CD4-positive, alpha-beta T cell treated with Interleukin-15 for 1 hour (primary cell): ENCODE measurements at places on chromosomes 7 and 10.

GRCh38 chr10:91462423-91462822 lies 52.3 kb downstream of the HECTD2 start:
- no peak for DNase-seq

DNA sequence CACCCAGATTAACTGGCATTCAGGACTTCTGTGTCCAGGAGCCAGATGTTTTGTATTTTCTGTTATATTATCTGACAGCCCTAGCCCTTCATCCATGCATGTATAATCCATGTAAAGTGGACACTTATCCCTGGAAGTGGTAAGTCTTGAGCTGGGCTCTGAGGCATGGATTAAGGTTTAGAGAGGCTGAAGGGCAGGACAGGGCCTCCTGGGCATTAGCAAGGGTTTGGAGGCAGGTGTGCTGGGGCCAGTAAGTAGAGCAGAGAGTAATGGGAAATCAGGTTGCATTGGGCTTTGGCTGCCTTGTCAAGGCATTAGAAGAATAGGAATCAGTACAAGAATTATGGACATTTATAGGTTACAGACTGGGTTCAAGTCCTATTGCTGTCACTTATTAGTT lies 138.0 kb downstream of the DYNC1I1 start:
- no peak for DNase-seq

DNA sequence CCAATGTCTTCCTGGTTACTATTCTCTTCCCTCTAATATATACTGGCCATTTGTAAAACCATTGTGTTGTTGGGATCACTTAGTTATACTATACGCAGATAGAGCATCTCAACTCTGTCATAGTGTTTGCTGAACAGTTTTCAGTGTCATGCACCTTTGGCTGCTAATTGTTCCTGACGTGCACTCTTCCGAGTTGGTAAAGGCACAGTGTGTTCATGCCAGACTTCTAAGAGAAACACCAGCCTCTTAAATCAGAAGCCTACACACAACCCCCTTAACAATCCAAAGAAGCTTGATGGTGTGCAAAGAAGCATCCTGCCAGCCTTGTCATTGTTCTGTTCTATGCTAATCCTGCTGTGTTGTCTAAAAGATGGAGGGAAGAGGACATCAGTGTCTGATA lies 131.1 kb downstream of the MAPK8 start:
- no peak for DNase-seq

GRCh38 chr10:28130267-28130666 lies 131.4 kb upstream of the ODAD2 start:
- no peak for DNase-seq

- no peak for DNase-seq
Observed at GRCh38 chr10:16907687-16908086, 90.5 kb upstream of the RSU1 start.

DNA sequence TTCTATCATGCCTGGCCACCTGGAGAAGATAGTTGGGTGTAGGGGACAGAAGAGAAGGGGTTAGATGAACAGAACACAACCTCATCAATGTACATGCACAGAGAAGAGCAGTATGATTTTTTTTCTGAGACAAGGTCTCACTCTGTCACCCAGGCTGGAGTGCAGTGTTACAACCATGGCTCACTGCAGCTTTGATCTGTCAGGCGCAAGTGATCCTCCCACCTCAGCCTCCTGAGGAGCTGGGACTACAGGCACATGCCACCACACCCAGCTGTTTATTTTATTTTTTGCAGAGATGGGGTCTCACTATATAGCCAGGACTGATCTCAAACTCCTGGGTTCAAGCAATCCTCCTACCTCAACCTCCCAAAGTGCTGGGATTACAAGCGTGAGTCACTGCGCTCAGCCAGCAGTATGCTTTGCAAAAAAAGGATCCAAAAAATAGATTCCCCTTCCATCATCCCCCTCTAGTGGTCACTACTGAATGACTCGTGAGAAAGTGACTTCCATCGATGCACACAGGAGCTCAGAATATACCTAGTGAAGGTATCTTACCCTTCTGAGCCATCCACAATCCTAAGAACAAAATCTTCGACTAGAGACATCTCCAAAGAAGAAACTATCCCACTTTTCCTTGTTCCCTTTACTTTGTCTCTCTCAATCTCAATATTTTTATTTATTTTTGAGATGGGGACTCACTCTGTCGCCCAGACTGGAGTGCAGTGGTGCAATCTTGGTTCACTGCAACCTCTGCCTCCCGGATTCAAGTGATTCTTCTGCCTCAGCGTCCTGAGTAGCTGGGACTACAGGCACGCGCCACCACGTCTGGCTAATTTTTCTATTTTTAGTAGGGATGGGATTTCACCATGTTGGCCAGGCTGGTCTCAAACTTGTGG lies 21.0 kb downstream of the ZCWPW1 start:
- peak; percentile 47 for DNase-seq

DNA sequence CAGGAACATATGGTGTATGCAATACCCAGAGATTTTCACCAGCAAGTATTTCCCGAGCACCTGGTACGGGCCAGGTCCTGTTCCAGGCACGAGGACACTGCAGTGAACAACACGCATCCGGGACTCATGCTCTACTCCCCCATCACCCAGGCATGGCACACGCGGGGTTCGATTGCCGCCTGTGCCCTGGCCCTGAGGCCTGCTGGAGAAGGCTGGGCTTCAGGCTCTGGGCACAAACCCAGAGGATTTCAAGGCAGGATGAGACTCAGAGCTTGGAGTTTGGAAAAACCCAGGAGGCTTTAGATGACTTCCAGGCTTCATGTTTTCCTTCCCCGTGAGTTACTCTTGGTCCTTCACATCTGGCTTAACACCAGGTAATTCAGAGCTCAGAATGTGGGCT lies 143.5 kb downstream of the NEURL1 start:
- DNase-seq: no peak

DNA sequence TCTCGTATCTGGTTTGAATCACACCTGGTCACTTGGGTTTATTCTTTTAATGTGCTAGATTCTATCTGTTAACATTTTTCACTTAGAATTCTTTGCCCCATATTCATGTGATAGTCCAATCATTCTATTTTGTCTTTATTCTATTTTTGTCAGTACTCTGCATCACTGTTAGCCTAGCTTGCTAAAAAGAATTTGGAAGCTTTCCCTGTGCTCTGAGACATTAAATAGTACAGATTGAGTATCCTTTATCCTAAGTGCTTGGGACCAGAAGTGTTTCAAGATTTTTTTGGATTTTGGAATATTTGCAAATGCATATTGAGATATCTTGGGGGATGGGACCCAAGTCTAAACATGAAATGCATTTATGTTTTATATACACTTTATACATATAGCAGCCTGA lies 51.0 kb downstream of the RALA start:
- DNase-seq: no peak

DNA sequence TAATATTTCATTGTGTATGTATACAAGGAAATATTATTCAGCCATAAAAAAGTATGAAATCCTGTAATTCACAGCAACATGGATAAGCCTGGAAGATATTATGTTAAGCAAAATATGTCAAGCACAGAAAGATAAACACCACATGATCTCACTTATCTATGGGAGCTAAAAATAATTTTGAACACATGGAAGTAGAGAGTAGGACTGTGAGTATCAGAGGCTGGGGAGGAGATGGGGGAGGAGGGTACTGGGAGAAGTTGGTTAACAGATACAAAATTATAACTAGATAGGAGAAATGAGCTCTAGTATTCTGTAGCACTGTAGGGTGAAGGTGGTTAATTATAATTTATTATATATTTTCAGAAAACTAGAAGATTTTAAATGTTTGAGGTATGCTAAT lies 132.7 kb downstream of the DOCK4 start:
- DNase-seq: no peak

DNA sequence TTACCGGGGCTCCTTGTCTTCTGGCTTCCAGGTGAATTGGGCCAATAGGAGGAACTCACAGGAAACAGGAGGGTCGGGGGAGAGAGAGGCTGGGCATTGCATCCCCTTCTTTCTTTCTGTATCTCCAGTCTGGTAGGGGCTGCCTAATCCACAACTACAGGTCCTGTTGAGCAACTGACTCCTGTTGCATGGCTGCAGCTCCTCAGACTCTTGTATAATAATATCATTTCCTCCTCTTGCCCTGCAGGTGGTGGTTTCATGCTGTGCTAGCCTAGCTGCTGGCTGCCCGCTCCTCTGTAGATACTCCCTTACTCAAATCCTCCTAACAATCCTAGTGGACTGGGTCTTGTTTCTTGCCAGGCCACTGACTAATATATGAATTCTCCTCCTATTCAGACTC lies 276.5 kb upstream of the SMIM30 start:
- DNase-seq: no peak

GRCh38 chr7:158109364-158110033 lies 478.1 kb downstream of the PTPRN2 start:
- DNase-seq: no peak

DNA sequence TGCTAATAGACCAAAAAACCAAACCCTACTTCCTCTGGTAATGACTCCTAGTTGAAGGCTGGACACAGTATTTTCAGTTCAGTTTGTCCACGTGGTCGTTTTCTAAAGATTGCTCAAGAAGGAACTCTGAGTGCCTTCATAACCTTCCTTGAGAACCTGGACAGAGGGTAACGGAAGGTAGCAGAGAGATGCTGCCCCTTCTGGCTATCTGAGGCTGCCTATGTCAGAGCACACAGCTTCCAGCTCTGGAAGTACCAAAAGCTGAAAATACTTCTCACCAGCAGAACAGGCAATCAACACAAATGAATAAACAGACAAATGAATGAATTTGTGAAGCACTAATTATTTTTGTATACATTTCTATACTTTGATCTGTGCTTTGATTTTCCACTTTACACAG lies 85.2 kb downstream of the AMPH start:
- no peak for DNase-seq

DNA sequence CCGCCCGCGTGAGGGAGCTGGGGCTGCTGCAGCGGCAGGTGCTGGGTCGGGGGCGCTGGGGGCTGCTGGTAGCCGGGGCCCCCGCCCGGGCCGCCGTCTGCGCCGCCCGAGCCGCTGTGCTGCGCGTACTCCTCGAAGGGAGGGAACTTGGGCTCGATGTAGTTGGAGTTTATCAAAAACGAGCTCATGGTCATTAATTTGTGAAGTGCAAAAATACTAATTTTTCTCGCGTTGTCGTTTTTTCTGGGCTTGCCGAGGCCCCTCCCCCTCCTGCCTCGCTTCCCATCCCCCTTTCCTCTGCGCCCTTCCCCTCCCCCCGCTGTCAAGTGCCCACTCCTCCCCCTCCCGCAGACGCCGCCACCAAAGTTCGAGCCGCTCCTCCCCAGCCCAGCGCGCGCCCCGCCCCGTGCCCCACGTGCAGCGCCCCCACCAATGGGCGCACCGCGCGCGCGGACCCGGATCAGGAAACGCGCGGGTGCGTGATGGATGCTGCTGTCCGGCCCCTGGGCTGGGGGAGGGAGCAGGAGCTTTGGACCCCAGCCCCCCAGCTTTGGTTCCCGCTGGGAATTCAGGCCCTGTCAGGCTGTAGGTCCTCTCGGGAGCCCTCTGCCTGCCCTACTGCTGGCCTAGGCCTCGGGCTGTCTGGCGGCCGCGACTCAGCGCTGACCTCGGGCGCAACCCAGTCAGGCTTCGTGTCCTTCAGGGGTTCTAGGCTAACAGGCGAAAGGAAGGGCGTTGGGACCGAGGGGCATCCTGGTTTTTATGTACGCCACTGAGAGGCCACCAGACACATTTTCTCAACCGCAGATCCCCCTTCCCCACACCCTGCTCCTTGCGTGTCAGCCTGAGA lies at the start of gene HOXA4:
Gene HOXA4, minus strand, starts transcription at position 218 of the 850 bp plus-strand sequence. Its CDS starts 24 bp downstream, at position 194.
- peak; percentile 87 for DNase-seq

DNA sequence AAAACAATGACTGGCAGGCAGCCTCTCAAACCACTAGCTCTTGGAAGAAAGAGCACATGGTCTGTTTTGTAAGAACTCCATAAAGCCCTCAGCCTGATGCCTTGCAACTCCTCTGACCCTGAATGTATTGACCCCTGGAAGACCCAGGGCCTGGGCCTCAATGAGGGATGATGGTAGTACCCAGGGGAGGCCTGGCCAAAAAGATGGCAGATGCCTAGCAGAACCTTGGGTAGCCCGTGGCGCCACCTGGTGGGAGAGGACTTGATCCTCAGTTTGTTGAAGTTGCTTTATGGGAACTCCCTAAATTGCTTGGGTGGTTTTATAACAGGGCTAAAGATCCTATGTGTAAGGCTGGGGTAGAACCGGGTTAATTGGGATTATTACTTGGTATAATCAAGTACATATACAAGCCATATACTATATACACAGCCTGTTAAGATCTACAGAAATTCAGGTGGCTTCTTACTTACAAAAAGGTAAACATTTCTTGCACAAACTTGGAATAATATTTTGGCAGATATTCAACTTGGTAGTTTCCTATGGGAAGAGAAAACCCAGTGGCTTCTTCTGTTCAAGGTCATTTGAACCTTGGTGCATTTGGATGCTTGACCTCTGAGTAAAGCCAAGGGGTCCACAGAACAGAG lies 95.8 kb upstream of the CACUL1 start:
- DNase-seq: peak; percentile 40

DNA sequence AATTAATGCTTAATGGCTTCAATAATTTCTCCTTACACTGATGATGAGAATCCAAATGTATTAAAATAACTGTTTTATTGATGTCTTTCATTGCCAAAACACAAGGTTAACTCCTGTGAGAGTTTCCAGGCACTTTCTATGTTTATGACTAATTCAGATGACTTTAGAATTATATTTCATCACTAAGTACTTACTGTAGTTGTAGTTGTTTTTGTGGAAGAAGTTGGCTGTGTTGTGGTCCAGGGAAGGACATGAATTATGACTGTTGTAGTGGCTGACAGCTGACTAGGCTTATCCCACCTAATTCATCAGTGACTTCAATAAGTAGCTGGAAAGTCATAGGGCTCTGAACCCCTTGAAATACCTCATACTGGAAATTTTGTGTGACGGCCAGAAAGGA lies 254.8 kb downstream of the HGF start:
- DNase-seq: no peak

DNA sequence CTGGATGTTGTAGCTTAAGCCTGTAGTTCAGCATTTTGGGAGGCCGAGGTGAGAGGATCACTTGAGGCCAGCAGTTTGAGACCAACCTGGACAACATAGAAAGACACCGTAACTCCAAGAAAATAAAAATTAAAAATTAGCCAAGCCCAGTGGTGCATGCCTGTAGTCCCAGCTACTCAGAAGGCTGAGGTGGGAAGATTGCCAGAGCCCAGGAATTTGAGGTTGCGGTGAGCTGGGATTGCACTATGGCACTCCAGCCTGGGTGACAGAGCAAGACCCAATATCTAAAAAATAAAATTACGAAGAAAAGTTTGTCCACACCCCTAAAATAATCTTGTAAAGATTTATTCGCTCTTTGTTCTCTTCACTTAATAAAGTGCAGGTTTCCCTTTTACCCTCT lies 951.0 kb downstream of the TYW1 start:
- no peak for DNase-seq
